ENCODE measurements at places on chromosomes 6 and 20.

GRCh38 chr20:59231124-59231804 lies 67.6 kb downstream of the ZNF831 start:
- DNase-seq, result no peak

DNA sequence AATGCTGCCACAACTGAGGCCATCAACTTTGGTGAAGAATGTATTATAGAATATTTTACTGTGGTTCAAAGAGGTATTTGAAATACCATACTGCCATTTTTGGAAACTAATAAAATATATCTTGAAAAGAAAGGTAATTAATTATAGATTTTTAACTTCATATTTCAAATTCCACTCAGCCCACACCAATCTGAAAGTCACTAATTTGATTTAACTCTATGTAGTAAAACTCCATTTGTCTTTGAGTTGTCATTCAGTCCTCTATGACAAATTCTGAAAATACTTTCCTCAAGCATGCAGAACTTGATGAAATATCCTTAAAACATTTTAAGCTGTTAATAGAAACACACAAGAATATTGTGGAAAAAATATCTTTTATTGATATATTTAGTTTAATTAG lies 1196.7 kb upstream of the CITED2 start:
- DNase-seq, result no peak

- no peak for DNase-seq
These were observed 68.7 kb upstream of the MYL9 start for GRCh38 chr20:36472637-36473090.

- no peak for DNase-seq
These were observed at the start of gene HLA-DQA2 for GRCh38 chr6:32741031-32741960. HLA-DQA2 (plus strand) TSS chr6:32741391; CDS start chr6:32741444, 53 bp downstream.

- DNase-seq, result no peak
These were observed 147.0 kb downstream of the CDKAL1 start for GRCh38 chr6:20681243-20681684.

DNA sequence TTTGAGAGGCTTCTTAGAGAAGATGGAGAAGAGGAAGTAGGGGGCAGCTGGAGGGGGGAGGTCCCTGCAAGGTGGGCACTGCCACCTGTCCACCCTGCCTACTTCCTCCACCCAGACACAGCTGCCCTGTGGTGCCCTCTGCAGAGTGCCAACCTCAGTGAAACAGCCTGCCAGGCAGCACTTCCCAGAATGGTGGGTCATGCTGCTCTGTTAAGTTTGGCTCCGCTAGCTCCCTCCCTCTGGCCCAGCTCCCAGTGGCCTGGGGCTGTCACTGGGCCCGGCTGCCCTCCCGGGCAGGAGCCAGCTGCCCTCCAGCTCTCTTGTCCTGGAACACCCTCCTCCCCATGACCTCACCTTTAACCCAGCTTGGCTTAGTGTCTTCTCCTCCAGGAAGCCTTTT lies 5.1 kb upstream of the EPB41L1 start:
- no peak for DNase-seq

DNA sequence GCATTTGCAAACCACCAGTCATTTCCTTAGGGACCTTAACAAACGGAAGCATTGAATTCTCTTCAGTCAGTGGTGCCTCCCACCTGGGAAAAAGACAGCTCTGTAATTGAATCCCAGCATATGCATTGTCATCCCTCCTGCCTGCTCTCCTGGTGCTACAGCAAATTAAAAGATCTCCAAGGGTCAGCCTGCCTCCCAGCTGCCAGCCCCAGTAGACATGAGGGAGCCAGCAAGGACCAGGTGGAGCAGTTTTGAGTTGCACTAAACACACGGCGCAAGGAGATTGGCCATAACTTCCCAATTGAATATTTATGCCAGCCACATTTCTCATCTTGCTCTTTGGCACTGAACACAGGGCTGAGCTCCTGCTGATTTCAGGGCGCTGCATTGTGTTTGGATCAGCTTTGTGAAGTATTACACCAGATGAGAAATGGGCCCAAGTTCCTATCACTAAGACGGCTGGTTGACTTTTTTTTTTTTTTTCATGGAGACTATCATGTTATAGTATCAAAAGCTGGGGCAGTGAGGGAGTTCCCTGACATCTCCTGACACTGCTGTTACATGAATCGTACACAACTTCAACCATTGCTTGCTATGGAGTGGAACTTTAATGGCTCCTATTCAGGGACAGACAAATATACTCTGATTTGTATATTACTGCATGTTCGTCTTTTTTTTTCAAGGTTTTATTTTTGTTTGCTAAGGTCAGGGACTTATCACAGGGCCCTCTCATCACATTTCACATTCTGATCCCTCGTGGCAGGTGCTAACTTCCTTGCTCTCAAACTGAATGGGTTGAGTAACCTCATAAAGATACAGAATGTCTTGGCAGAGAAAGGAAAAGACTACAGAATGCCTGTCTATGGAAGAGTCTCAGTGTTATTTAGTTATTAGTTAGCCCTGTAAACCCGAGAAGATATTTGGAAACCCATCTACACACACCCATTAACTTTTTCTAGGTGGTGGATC lies 191.1 kb downstream of the EYA4 start:
- no peak for DNase-seq

DNA sequence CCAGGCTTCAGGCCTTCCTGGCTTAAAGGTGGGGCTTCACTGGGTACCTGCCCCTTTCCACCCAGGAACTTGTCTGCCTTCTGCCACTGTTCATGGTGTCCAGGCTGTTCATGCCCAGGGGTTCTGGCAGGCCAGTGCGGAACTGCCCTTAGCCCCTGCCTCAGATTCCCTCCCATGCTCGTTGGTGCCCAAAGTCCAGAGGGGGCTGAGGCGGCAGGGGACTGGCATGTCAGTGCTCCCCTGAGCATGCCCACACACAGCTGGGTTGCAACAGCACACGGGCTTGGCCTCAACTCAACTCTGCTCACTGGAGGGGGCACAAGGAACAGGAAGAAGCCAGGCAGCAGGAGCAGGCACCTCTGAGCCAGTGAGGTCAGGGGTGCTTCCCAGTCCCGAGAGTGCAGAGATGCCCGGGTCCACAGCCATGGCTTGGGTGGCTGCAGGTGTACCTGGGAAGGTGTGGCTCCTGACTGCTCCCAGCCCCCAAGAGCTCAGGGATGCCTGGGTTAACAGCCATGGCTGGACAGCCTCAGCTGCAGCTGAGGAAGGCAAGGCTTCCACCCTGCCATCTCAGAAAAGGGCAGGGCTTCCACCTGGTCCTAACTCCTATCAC lies 845.9 kb downstream of the EYS start:
- no peak for DNase-seq

DNA sequence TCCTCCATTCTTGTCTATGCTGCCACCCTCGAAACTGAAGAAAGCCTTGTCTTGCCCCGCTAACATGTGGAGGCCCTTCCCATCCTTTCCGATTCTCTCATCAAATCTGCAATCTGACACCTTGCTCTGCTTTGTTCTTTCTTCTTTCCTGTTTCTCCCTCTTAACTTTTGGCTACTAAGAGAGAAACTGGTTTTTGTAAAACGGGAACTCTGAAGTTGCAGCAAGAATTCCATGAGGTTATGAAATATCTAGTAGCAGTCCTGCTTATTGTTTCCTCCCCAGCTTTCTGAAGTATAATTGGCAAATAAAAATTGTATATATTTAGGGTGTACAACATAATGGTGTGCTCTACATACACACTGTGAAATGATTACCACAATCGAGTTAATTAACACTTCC lies 80.2 kb downstream of the MAP7 start:
- DNase-seq, result no peak

DNA sequence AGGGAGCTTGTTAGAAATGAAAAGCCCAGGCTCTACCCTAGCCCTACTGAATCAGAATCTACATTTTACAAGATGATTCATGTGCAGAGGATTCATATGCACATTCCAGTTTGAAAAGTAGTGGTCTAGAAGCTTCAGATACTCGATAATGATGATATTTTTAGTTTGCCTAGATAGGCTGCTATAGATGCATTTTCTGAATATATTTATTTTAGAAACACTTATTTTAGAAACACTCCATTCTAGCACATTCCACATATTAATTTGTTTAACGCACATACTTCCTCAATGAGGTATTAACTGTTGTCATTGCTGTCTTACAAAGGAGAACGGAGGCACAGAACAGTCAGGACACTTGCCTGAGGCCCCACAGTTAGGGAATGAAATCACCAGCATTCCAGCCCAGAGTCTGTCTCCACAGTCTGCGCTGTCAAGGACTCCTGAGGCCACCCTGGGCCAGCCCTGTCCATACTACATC lies 64.4 kb downstream of the SNAP25 start:
- no peak for DNase-seq

GRCh38 chr6:116070616-116071389 lies 10.1 kb upstream of the FRK start:
- no peak for DNase-seq

DNA sequence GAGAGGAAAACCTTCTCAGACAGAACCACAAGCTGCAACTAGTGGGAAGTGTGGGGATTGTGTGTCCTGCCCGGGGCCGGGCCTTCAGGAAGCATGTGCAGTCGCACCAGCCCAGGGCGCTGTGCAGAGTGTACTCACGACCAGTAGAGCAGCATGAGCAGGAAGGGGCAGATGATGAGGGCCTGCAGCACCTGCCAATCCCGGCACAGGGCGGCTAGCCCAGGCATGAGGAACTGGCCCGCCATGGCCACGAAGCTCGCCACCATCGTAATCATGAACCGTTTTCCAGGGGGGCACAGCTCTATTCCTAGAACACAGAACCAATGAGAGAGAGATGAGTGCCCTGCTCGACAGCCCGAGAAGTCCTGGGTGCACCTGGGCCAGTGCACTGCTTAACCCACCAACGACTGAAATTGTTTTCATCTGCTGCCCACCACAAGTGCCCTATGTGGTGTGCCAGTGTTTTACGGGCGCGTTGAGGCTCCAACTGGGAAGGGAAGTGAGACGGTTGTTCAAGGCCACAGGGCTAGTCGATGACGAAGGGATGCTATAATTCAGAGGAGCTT lies 65.0 kb downstream of the PSMG4 start:
- DNase-seq, result no peak

DNA sequence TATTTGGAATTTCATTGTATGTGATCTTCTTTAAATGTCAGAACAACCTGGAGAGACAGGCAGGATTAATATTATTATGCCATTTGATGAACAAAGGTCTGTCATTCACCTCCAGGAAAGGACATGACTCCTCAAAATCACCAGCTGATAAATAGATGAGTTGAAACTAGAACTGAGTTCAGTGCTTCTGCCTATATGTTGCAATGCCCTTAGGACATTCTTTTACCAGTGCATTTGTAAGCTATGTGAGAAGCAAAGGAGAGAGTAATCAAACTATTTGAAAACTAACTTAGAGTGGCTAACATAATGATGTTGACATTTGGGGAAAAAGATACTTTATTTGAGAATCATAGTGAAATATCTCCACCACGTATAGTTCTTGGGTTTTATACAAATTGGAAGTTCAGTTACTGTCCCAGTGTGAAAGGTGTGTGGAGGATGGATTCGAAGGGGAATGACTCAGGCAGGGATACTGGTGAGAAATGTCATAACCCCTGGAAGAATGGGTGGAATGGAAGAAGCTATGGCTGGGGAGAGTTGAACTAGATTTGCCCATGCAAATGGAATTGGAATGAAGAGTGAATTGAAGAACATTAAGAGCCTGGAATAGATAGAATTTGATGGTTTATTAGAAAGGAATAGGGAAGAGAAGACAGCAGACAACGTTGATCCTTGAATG lies 21.5 kb downstream of the PKIB start:
- DNase-seq, result no peak

DNA sequence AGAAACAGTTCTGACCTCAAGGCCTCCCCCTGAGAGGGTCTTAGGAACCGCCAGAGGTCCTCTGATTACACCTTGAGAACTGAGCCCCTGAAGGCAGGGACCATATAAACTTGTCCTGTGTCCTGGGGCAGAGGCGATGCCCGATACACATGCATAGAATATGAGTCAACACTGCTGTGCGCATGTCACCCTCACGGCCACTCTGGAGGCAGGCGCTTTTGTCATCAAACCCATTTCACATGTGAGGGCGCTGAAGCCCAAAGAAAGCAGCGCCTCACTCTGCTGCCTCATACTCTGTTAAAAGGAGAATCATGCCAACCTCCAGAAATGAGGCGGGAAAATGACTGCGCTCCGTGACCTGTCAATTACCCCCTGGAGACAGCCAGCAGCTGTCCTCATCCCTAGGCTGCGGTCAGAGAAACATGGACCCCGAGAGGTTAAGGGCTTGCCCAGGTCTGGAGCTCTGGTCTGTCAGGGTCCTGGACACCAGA lies 158.3 kb downstream of the GRM4 start:
- no peak for DNase-seq

DNA sequence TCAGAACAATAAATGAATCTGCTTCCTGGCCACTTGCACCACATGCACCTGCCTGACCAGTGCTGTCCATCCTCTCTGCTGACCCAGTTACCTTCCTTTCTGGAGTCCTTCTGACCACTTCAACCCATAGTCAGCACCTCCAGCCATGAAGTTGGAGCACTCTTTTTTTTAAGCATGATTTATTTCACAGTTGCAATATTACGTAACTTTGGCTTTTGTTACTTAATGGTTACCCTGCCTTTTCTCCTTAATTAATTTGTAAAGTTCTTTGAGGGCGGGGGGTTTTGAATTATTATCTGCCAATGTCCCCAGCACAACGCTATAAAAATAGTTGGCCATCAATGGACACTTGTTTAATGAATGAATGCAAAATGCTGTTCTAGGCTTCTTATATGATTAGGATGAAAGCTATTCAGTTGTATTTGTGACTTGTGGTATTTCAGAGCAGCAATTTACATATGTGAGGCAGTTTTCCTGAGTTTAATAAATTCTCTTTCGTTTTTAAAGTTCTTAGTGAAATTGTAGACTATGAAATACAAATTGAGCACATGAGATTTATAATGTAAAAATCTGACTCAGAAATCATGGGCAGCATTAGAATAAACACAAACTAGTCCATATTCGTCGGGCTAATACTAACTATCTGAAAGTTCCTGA lies 180.0 kb downstream of the HS3ST5 start:
- DNase-seq, result no peak

GRCh38 chr6:40545954-40546353 lies 41.2 kb downstream of the LRFN2 start:
- no peak for DNase-seq

DNA sequence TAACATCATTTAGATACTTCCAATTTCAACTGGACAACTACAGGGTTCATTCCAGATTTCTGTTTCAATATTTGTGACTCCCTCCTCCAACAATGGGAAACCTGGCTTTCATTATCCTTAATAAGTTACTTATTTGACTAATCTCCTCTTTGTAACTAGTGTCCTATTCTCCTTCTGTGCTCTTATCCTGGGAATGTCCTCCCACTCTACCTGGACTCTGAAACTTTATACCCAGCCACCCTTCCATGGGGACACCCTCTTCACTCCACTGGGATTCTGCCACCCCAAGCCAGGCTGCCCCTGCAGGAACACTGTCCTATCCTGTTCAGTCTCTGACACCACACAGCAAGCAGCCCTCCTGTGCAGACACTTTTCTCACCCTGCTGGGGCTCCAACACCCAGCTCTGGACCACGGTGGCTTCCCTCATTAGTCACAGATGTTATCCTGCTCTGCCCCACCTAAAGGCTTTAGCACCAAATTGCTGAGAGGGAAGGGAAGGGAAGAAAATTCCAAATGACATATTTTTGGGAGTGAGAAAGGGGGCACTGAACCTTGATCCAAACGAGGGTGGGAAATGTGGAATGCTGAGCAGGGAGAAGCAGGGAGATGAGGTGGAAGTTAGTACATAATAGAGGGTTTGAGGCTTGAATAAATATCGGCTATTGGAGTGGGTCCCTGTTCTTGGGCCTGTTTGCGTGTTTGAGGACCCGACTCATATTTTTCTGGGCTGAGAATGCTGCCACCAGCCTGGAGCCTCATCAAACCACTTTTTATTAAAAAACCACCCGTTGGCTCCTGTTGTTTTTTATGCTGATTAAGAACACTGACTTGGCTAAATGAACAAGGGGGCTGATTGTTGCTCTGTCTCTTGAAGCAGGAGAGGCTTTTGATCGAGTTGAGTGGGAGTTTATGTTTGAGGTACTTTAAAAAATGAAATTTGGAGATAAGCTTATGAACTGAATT lies 54.0 kb upstream of the AKIRIN2 start:
- no peak for DNase-seq
